ENCODE measurements at places on chromosomes 3 and 15.
A peak's percentile ranks its signal among the peaks of the same experiment; 100 is the strongest.

- DNase-seq = no peak
These were observed 36.5 kb downstream of the GOLGA6L10 start for GRCh38 chr15:82312586-82313349.

- peak; percentile 20 for DNase-seq
These were observed 8.6 kb upstream of the SST start for GRCh38 chr3:187678726-187679268.

DNA sequence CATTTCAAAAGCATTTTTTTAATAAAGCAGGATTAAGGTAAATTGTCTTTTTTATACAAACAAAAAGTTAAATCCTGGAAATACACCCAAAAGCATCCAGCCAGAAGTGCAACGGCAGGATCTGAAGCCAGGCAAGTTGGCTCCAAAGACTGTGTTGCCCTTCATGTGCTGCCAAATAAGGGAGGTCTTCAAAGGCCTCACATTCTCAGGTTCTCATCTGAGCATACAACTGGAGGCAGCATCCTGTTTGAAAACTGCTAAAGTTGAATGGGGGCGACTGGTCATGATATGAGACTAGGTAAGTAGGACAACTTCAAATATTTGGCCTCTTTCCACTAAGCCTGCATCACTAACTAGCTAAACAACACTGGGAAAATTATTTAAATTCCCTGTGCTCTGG, 52.2 kb downstream of the IMPG2 start:
- no peak for DNase-seq

DNA sequence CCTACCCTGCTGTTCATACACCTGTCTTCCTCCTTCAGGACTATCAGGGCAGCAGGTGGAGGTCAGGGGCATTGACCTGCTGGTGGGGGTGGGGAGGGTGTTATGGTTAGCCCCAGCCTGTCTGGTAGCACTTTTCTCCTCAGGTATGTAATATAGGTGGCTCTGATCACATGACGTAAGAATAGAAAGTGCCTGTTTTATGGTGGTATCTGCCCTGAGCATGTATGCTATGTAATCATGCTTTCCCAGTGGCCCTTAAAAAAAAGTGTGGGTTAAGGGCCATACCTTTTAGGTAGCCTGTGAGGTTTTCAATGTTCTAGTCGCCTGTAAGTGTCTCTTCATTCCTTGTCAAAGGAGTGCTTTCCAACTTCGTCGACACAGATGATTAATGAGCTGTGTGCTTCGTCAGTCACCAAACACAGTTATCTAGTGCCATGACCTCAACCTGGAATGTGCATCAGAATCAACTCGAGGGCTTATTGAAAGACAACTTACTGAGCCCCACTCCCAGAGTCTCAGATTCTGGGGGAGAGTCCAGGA, 86.3 kb downstream of the KLHL25 start:
- DNase-seq = no peak

- no peak for DNase-seq
These were observed 20.0 kb downstream of the TMEM207 start for GRCh38 chr3:190429681-190430080.

GRCh38 chr3:55746808-55747413, 259.8 kb upstream of the WNT5A start:
- no peak for DNase-seq

DNA sequence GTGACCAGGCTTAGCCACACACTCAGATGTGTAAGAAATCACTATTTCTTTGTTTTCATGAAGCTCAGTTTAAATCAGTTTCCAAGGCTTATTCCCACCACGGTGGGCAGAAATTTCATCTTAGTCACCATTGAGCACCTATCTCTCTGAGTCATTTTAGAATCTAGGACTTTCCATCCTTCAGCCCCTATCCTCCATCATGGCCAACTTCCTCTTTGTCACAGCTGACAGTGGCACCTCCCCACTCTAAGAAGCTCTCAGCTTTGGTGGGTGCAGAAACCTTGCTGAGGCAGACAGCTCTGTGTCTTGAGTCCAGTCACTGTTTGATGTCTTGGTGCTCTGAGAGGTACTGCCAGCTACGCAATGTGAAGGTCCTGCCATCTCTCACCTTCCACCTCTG, 32.9 kb downstream of the SNTN start:
- DNase-seq = no peak

DNA sequence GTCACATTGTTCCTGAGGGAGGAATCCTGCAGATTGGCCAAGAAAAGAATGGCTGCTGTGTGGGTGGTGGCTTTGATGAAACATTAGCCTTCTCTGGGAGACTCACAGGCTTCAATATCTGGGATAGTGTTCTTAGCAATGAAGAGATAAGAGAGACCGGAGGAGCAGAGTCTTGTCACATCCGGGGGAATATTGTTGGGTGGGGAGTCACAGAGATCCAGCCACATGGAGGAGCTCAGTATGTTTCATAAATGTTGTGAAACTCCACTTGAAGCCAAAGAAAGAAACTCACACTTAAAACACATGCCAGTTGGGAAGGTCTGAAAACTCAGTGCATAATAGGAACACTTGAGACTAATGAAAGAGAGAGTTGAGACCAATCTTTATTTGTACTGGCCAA, 6.1 kb downstream of the PTX3 start:
- no peak for DNase-seq

DNA sequence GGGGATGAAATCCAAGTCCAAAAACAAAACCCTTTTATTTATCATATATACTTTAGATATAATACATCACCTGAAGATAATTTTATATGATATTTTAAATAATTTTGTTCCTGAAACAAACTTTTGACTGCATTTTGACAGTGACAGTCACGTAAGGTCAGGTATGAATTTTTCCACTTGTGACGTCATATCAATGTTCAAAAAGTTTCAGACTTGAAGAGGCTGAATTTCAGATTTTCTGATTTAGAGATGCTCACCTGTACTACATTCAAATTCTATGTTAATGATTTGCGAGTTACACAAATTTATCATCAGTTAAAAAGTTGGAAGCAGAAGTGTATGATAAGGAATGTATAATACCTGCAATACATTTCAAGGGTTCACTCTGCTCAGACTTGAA, 136.1 kb upstream of the EPHA6 start:
- no peak for DNase-seq

DNA sequence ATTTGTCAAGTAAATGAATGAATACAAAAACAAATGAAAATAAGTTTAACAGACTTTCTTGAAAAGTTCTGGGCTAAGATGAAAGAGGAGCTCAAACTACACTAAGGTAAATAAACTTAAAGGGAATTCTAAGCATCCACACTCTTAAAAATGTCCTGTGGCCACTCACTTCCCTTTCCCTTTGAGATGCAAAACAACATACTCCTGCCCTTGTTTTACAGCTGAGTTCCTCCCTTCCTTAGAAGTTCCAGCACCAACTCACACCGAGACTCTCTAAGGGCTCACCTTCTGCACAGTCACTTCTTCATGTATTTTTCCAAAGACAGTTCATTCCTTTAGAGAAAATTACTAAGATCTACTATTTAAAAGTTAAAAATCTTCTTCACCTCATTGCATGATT, 123.3 kb upstream of the CMC1 start:
- DNase-seq = no peak

DNA sequence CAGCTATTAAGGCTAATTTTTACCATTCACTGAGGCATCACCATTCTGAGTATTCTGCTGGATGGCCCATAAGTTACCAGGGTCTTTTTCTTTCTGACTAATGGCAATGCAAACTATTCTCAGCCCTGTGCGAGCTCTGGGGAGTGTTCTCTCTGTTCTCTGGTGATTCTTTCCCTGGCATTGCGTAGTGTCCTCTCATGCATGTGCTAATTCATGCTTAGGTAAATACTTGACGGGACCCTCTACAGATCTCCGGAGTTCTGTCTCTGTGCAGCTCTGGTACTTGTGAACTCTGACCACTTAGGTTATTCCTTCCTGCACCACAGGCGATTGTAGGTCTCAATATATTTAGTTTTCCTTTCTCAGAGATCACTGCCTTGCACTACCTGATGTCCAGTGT, 34.8 kb downstream of the UBE2E1 start:
- DNase-seq = no peak

GRCh38 chr15:92909136-92909781, 9.1 kb downstream of the CHD2 start:
- DNase-seq = no peak

DNA sequence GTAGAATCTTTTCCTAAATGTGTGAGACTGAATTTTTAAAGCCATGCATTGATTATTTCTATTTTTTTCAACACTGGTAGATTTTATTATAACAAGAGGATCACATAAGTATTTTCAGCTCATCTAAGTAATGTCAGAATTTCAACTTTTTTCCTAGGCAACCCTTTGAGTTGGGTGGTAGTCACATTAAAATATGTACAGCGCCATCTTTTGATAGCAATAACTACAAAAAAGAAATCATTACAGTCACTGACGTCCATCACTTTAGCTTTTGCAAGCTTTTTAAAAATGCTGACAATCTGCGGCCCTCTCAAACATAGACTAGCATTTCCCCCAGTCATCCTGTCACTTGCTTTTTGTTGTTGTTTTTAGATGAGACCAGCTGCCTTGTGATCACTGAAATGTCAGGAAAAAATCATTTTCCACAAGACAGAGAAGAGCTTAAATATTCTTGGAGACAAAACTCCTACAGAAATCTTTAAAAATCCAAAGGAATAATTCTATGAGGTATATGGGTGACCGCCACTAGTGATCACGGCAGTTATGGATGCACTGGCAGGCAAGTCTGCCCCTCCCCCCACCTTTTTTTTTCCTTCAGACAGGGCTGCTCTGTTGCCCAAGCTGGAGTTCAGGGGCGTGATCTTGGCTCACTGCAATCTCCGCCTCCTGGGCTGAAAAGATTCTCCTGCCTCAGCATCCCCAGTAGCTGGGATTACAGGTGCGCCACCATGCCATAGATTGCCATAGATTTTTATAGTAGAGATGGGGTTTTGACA, 384.0 kb upstream of the KCNMB2 start:
- no peak for DNase-seq

DNA sequence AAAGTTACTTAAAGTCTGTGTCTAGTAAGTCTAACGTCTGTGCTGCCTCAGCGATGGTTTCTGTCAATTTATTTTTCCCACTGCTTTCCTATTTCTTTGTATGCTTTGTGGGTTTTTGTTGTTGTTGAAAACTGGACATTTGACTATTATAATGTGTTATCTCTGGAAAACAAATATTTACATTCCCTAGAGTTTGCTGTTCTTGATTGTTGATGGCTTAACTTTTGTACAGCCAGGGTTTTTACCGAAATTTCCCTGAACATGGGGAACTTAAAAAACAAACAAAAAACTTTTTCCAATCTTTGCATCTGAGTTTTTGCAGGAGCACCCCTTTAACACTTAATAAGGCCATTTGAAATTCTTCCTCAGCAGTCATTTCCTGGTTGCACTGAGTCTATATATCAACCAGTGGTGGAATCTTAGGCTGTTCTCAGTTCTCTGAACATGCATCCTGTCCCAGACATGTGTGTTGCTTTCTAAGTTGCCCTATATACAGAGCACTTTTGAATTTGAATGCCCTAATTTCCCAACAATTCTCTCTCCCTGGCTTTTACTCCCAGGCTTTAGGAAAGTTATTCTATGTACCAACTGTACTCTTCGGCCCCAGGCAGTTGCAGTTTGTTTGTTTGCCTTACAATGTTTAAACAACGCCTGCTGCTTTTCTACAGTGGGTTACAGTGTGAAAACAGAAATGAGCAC, 11.8 kb upstream of the PIAS1 start:
- DNase-seq = no peak

DNA sequence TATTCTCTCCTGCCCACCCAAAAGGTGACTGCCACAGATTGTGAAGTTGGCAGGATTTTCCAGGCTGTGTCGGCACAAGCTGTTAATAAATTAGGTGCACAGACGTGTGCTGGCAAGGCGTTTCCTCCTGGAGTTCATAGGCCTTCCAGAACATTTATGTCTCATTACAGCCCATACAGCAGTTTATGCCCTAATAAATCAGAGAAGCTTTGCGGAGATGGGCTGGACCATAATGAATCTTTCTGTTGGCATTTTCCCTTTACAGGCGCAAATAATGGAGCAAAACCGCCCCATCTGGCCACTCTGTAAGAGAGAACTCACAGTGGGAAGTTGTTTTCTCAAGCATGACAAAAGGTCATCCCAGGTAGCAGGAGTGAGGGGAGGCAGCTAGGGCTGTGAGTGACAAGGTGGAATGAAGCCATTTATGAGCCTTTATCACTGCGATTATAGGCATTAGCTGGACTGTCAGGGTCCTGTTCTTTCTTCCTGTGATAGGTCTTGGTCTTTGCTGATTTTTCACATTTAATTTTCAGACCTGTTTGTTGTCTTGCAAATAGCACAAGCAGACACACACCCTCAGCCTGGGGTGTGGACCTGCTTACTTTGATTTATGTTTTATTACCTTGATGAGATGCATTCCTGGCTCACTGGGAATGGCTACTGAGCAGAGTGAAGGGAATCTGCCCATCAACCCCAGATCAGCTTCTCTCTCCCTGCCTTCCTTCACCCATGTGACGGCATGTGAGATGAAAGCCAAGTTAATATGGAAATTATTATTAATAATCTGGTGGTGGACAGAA, 257.5 kb downstream of the LRTM1 start:
- no peak for DNase-seq

DNA sequence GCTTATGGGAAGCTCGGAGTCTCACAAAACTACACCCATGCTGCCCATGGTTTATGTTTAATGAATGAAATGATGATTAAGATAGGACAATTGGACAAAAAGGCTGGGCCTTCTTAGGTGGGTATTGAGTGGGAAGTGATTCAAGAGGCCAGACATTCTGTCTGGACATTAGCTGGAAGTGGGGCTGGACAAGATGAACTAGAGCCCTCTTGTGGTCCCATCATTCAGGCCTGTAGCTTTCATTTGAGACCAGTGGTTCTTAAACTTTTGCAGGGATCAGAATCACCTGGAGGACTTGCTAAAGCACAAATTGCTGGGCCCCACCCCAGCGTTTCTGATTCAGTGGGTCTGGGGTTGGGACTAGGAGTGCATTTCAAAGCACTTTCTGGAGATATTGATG, 290.4 kb upstream of the CTDSPL start:
- DNase-seq = no peak

- no peak for DNase-seq
These were observed 8.9 kb downstream of the MKRN2OS start for GRCh38 chr3:12536423-12536822.

GRCh38 chr3:150237490-150237889, 170.6 kb upstream of the TSC22D2 start:
- no peak for DNase-seq

DNA sequence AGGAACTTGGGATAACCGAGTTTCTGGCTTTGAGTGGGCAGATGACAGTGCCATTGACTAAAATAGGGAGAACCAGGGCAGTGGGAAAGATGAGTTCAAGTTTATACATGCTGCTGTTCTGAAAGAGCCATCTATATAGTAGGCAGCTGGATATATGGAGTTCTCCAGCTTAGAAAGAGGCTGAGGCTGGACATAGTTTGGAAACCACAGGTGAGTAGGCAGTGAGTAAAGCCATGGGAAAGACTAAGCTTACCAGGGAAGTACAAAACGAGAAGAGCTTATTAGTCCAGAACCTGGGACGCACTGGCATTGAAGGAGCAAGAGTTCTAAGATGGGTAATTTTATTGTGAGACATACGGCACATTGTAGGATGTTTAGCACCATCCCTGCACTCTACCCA, 54.2 kb downstream of the MSL2 start:
- DNase-seq = no peak

- no peak for DNase-seq
These were observed 39.8 kb downstream of the CHDH start for GRCh38 chr3:53806182-53807116.

GRCh38 chr3:7204848-7205156, 343.9 kb downstream of the GRM7 start:
- no peak for DNase-seq

- DNase-seq = no peak
These were observed 15.7 kb upstream of the ZXDC start for GRCh38 chr3:126491221-126492013.

- no peak for DNase-seq
These were observed 52.9 kb upstream of the TPRG1 start for GRCh38 chr3:189118896-189119295.
